ENCODE measurements at places on chromosomes 4 and X.

GRCh38 chrX:136867518-136867917, 13.0 kb downstream of the RBMX start:
- no peak for DNase-seq

DNA sequence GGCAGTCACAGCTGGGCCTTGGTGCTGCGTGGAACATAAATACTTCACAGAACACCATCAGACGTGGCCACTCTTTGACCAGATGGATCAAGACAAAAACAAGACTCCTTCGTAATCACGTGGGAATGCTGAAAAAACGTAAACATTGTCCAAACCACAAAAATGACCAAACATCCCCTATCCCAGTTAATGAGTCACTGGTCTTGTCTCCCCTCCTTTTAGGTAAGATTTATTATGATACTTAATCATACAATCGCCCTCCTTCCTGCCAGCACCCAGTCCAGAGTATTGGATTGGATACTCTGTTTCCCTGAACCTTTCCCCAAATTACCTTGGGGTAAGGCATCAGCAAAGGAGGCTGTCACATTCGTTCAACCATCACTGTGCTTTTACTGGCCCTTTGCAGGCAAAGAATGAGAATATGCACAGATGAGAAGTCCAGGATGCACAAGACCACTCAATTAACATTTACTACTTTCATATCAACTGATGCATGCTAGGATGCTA, 601 bp upstream of the TCEANC start:
- no peak for DNase-seq

- no peak for DNase-seq
Observed at GRCh38 chr4:111696505-111696904, 448.7 kb upstream of the FAM241A start.

DNA sequence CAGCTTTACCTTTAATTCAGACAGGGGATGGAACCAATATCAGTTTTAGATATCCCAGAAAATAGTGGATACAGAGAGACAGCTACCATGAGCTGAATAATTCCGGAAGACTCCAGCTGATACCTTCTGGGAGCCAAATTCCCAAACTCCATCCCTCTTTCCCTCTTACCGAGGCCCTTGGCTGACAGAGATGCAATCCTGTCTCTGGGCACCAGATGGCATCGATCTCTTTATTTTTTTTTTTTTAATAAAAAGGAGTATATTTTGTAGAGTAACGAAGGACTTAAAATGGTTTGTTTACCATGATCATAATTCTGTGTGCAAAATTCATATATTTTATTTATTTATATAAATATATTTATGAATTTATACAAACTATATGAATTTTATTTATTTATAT, 31.0 kb downstream of the RAB40A start:
- no peak for DNase-seq

- DNase-seq = no peak
Observed at GRCh38 chrX:110204986-110205385, 112.9 kb downstream of the AMMECR1 start.

- no peak for DNase-seq
Observed at GRCh38 chr4:106690487-106690886, 321.9 kb upstream of the GIMD1 start.

All from right atrium auricular region (tissue), 2 donors.